ENCODE measurements at places on chromosomes 5 and 9.

GRCh38 chr5:21919414-21920022 lies 933.6 kb downstream of the CDH12 start:
- DNase-seq: no peak

- DNase-seq: no peak
Measured at GRCh38 chr5:123950701-123951581, 439.0 kb downstream of the CSNK1G3 start.

GRCh38 chr5:17761326-17761725 lies 127.1 kb downstream of the TAF11L14 start:
- no peak for DNase-seq

DNA sequence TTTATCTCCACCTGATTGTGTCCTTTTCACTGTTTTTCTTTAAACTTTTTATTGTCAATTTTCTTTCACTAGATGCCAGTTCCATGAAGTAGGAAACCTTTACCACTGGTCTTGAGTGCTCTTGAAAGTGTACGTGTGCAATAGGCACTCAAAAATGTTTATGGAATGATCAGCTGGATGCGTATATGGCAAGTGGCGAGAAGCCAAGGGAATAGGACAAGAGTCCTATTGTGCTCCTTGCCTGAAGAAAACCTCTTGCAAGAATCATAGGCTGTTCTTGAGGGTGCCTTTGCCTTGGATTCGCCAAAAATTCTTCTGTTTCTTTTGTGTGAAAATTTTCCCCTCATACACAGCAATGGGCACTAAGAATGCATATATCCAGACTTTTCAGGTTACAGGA lies 97.7 kb downstream of the GHR start:
- DNase-seq: no peak

- no peak for DNase-seq
Measured at GRCh38 chr5:109903061-109903460, 213.3 kb downstream of the MAN2A1 start.

GRCh38 chr5:91077623-91078022 lies 305.5 kb downstream of the ARRDC3 start:
- DNase-seq: no peak

DNA sequence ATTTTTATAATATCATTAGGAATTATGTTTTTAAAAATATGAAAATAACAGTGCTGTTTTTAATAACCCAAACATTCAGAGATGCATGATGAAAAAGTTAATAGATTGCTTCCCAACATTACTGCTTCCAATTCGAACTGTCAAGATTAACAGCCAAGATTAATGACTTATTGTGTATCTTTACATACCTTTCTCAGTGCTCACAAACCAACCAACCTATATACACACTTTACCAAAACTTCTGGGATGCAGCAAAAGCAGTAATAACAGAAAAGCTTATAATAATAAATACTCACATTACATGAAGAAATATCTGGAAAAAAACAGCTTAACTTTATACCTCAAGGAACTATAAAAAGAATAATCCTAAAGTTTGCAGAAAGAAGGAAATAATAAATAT lies 82.1 kb downstream of the TMEM232 start:
- no peak for DNase-seq

GRCh38 chr9:83220730-83221129 lies 157.8 kb upstream of the RASEF start:
- peak; percentile 11 for DNase-seq

GRCh38 chr5:155004138-155004744 lies 9.3 kb upstream of the KIF4B start:
- no peak for DNase-seq

- DNase-seq: no peak
Measured at GRCh38 chr5:58224661-58225060, 235.2 kb downstream of the PLK2 start.

Measured in stimulated activated CD8-positive, alpha-beta memory T cell treated with anti-CD3 and anti-CD28 coated beads, Interleukin-7, amount 100 ng/mL, for 48 hours (primary cell).